ENCODE measurements at places on chromosomes 13 and 19.

DNA sequence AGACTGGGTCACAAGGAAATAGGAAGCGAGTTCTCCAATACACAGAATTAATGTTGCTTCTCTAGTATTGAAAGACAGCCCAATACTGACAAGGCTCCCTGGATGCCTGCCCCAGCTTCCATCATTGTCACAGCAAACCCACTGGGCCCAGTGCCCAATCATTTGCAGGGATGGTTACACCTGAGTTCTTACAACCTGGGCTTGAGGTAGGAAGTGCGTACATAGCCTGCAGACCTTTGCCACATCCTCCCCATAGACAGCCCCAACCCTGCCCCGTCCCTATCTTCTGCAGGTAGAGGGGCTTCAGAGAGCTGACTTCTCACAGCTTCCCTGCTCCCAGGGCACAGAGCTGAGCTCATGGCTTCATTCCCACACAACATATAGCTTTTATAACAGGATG is 108.1 kb upstream of the UBL3 start:
- no peak for DNase-seq

- DNase-seq: no peak
Observed at GRCh38 chr13:23811366-23812062, 77.7 kb downstream of the MIPEP start.

- no peak for DNase-seq
Observed at GRCh38 chr19:28019901-28020300, 1193.0 kb downstream of the UQCRFS1 start.

DNA sequence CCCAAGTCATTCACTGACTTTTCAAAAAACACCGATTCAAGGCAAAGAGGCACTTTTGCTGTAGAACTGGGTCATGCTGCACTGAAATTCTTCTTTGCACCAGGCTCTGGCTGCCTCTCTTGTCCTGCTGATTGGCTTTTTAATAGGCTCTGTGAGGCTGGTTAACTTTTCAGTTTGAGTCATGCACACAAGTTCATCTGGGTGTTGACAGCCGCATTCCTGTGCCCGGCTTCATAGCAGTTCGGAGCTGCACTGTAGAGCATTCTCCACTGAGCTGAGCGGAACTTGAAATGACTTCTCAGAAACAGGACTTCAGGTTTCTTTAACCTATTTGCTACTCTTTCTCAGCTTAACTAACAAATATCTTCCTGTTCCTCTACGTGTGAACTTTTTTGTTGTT is 978.3 kb downstream of the UQCRFS1 start:
- no peak for DNase-seq

DNA sequence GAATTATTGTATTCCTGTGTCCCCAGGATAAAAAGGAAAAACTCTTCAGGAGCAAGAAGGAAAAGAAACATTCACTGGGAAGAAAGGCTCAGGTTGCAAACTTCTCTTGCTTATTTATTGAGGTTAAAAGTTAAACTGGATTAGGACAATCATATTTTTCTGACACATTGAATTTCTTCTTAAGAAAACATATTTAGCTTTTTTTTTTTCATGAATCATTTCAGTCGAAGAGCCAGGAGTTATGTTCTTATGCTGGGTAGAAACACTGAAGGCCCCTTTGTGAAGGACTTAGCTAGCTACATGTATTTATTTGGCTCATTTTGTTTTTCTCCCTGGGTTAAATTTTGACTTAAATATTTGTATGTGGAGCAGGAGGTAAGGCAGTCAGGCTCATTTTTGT is 434.0 kb downstream of the KLF5 start:
- DNase-seq: no peak

GRCh38 chr13:94520001-94520400 is 40.5 kb upstream of the DCT start:
- no peak for DNase-seq

DNA sequence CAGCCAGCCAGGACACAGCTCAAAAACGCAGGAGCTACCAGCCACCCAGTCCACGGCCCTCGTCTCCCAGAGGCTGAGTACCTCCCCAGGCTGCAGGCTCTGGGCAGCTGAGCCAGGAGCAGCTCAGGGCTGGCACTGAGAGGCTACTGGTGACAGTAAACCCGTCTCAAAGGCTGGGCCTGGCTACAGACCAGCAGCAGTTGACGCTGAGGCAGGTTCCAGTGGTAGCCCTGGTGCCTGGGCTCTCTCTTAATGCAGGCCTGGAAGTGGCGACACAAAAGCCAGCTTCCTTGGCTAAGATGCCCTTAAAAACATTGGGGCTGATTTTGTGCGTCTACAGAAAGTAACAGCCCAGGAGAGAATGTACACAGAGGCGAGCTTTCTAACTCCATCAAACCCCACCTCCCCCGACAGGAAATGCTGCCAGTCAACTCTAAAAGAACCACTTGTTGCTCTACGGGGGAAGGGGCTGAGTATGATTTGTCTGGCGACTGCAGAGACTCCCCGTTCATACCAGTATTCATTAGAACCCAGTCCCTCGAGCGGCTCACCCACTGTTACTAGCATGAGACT is 126.3 kb downstream of the STK24 start:
- no peak for DNase-seq

DNA sequence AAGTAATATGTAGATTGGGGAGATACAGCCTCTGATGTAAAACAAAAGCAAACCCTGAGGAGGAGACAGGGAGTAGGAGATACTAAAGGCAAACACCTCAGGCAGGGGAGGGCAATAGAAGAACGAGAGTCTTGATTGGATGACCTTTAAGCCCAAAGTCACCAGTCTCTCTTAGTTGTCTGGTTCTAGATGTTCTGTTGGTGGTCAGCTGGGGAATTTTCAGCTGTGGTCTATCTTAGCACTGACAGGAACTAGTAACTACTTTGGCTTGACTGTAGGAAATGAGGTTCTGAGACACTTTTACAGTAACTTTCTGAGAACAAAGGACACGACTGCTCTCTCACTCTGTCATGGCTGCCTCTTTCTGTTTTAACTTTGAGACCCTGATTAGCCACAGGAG is 290.7 kb upstream of the MIR17HG start:
- DNase-seq: no peak

- no peak for DNase-seq
Observed at GRCh38 chr19:47353307-47353712, 4.2 kb downstream of the DHX34 start.

- DNase-seq: no peak
Observed at GRCh38 chr19:29817316-29817715, 5.5 kb downstream of the CCNE1 start.

- no peak for DNase-seq
Observed at GRCh38 chr13:56755181-56755935, 385.4 kb upstream of the PRR20A start.

DNA sequence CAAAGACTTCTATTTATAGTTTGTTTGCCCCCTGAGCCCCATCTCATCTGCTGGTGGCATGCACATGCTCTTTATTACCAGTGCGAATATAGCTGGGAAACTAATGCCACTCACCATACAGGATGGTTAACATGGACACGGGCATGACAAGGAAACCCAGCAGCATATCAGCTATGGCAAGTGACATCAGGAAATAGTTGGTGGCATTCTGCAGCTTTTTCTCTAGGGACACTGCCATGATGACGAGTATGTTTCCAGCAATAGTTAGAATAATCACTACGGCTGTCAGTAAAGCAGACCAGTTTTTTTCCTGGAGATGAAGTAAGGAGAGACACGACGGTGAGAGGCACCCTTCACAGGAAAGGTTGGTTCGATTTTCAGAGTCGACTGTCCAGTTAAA is 1.5 kb downstream of the HTR2A start:
- DNase-seq: no peak

DNA sequence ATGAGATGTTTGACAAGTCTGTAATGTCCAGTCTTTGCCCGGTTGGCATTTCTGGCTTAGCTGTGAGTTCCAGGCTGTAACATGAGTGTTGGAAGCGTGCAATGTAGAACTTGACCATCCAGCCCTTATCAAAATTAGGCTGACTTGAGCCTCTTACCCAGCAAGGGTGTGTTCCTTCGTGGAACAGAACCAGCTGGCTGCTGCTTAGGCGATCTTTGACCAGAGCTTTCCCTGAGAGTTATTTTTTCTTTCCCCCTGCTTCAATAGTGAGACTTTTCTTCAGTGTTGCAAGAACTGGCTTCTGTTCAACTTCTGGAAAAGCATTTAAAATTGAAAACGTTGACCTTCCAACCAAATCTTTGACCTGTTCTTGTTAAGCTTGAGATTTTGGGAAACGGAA is 6.5 kb downstream of the TNFSF13B start:
- no peak for DNase-seq

GRCh38 chr13:43946281-43946680 is 66.6 kb downstream of the LACC1 start:
- DNase-seq: no peak

DNA sequence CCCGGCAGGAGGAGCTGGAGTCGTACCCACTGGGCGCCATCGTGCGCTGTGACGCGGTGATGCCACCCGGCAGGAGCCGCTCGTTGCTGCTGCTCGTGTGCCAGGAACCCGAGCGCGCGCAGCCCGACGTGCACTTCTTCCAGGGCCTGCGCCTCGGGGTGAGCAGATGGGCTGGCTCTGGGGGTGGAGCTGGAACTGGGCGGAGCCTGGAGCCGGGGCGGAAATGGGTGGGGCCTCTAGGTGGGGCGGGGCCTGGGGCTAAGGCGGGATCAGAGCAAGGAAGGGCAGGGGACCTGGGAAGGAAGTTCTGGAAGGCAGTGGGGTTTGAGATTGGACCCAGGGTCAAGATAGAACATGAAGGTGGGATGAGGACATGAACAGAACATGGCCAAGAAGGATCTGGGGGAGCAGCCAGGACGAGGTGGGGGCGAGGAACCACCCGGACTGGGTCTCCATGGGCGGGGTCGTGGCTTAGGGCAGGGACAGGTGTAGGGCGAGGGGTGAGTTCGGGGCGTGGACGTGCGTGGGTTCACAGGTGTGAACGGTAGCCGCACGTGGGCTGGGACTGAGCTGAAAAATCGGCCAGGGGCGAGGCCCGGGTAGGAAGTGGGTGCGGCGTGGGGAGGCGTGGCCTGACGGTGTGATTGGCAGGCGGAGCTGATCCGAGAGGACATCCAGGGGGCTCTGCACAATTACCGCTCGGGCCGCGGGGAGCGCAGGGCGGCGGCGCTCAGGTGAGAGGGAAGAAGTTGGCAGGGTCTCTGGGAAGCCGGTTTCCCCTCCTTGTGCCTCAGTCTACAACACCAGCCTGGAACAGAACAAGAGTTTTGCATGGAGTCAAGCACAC is 4.7 kb downstream of the EPS8L1 start:
- peak; percentile 87 for DNase-seq

DNA sequence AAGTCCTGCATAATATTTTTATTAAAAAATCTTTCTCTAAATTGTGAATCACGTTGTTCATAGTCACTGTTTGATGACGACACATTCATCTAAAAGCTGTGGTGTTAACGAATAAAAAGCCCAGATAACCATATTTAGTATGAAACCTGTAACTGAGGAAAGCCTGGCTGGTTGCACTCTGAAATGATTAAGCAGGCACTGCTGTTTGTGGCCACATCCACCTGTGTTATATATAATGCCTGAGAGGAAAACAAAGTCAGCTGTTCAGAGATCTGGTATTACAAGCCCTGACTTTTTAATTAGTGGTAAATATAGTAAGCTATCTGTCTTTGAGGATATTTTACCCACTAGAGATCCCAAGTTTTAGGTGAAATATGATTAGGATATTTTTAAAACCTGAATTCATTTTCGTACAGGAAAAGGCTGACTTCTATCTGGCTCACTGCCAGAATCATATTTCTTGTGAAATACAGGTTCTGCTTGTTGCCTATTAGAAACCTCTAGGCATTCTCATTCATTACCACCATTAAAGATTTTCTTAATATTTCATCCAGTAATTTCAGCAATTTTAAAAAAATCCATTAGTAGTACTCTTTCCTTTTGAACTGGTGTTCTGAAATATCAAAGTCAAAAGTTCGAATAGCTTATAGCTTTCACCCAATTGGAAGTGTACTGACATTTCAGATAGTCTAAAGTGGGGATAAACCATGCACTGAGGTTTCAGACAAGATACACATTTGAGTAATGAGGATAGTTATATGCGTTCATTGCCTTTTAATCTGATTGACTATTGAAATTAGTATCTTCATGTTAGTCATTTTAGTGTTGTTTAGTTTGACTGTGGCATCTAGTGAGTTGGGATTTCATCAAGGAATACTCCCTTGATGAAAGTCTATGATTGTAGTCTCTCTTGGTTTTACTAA is 79.7 kb downstream of the LMO7 start:
- no peak for DNase-seq

DNA sequence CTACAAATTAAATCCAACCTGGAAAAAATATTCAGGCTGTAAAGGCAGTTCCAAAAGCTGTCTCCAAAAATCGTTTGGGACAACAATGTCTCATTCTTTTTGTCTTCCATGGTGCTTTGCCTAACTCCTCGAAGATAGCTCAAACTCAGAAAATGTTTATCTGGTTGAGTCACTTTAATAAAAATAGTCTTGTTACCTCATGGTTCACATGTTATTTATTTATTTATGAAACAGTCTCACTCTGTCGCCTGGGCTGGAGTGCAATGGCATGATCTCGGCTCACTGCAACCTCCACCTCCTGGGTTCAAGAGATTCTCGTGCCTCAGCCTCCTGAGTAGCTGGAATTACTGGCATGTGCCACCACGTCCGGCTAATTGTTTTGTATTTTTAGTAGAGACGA is 4.9 kb upstream of the BRD4 start:
- DNase-seq: no peak

DNA sequence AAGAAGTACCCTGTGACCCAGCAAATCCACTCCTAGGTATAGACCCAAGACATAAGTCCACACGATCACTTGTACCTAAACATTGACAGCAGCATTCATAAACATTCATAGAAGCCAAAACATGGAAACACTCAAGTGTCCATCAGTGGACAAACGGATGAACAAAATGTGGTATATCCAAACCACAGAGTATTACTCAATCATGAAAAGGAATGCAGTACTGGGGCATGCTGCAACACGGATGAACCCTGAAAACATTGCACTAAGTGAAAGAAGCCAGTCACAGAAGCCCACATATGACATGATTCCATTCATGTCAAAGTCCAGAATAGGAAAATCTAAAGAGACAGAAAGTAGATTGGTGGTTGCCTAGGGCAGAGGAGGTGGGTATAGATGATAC is 22.8 kb upstream of the CCNE1 start:
- no peak for DNase-seq

GRCh38 chr19:34649886-34650543 is 26.9 kb downstream of the SCGB2B2 start:
- DNase-seq: no peak

GRCh38 chr19:48578891-48579290 is 26.9 kb downstream of the SULT2B1 start:
- DNase-seq: no peak

- no peak for DNase-seq
Observed at GRCh38 chr13:61202042-61202441, 213.6 kb downstream of the PCDH20 start.

- DNase-seq: no peak
Observed at GRCh38 chr13:75635101-75635827, 866 bp upstream of the LMO7 start.

GRCh38 chr19:338421-338820 is 6.2 kb downstream of the MIER2 start:
- DNase-seq: no peak

DNA sequence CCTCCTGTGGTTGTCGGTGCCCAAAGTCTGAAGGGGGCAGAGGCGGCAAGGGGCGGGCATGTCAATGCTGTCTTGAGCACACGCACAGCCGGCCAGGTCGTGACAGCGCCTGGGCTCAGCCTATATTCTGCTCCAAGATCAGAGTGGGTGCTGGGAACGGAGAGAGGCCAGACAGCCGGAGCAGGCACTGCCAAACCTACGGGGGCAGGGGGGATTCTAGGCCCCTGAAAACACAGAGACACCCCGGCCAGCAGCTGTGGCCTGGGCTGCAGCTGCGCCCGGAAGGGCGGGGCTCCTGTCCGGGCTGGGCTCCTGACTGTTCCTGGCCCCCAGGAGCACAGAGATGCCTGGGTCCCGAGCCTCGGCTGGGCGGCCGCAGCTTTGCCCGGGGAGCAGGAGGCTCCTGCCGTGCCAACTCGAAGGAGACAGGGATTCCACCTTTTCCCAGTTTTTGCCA is 2662.9 kb upstream of the PCDH20 start:
- no peak for DNase-seq

All from stimulated activated effector memory CD8-positive, alpha-beta T cell treated with anti-CD3 and anti-CD28 coated beads, Interleukin-12 subunit alpha, Interleukin-12 subunit beta, amount 100 ng/mL, for 72 hours (primary cell).